ENCODE measurements at places on chromosomes 5 and 9.

- no peak for DNase-seq
Observed at GRCh38 chr5:123718238-123718637, 206.3 kb downstream of the CSNK1G3 start.

- no peak for DNase-seq
Observed at GRCh38 chr5:921456-922435, 29.1 kb downstream of the TRIP13 start.

- no peak for DNase-seq
Observed at GRCh38 chr9:113734826-113735225, 141.3 kb upstream of the ZNF618 start.

DNA sequence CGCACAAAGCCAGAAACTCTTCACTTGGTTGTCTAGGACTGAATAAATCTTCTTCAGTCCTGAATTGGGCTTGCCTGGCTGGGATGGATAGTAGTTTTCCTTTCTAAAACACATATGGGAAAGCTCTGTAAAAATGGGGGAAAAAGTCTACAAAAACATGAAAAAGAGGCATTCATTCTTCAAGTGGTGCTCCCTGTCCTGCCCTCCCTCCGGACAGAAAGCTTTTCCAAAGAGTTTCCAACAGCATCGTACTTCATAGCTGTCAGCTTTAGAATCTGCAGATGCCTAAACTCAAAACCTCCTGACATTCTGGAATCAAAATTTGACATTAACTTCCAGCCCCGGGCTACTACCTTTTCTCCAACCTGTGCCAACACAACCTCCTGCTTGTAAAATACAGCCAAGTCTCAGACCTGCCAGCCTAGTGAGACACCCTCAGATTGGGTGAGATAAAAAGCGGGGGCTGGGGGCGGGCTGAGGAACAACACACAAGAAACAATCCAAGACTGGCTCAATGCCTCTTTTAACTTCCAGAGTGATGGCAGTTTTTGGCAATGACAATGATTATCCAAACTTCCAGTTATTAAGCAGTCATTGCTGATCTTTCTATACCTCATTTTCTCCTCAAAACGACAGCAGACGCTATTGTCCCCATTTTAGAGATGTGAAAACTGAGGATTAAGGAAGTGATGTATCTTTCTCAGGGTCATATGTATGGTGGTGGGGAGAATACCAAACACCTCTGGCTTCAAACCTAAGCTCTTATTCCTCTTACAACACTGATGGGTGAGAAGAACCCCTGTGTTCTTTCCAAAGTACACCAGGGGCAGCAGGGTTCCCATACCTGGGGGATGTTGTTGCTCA lies 1.3 kb downstream of the TNC start:
- DNase-seq, result no peak

DNA sequence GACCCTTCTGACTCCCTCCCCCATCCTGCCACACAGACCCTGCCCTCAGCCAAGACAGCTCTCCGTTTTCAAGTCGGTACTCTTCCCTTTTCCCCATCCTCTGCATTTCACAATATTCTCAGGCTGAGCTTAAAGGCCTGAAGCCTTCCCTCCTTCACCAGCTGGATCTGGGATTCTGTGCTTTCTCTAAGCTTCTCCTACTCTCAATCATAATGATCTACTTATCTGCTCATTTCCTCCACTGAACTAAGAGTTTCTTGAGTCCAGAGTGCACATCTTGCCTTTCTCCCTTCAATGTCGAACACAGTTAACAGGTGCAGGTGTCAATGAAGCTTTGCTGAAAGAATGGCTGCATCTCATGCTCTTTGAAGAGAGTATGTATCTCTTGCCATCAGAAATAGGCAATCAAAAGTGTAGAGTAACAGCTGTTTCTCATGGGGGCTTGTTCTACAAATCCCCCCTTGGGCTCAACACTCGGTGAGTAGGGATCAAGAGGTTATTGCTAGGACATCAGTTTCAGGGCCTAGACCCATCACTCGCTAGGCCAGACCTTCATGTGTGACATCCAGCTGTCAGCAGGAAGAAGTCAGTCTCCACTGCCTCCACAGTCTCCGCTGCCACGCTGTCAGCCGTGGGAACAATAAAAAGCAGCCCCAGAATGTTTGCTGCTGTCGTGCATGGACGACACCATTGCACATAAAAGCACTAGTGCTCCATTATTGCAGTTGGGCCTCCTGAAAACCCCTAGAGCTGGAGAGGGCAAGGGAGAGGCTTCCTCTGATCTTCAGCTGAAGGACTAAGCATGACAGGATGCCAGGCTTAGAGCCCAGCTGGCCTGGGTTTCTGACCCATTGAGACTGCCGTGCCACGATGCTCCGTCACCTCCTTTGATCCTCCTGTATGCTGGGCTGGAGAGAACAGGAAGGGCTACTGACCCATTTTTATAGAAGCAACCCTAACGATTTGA lies 23.7 kb downstream of the TRAF1 start:
- DNase-seq, result no peak

DNA sequence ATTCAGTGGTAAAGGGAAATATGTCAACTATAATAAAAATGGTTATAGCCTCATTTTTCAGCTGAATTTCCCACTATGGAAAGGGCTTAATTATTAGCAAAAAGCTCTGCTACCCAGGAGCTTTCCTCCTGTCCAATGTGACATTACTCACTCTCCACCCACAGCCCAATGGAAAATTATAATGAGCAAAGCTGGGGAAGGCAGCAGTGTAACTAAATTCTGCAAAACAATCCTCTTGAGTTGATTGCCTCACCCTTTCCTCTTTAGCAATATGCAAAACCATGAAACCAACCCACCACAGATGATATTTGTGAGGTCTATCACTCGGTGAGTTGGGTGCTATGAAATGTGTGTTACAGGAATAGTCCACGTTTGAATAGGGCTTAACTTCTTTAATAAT lies 14.0 kb upstream of the PLPPR1 start:
- no peak for DNase-seq

- no peak for DNase-seq
Observed at GRCh38 chr5:111929867-111930266, 172.9 kb upstream of the NREP start.

GRCh38 chr5:6743161-6743560 lies 29.9 kb downstream of the TENT4A start:
- DNase-seq, result peak; percentile 56

GRCh38 chr5:54309691-54310432 lies 511 bp downstream of the ARL15 start:
- DNase-seq, result no peak

DNA sequence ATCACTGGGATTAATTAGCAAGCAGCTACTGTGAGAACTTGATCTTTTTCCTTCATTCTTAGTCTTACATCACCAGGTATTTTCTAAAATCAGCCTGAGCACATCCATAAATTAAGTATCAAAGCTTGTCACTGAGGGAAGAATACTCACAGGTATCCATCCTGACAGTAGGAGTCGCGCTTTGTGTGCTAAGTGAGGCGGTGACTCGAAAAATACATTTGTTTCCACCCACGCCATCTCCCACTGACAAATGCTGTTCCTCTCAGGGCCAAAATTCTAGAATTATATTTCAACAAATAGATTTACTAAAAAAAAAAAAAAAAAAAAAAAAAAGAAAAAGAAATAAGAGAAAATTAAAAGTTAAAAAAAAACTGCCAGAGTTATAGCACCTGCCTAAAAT lies 34.1 kb upstream of the GABRB2 start:
- no peak for DNase-seq

- DNase-seq, result no peak
Observed at GRCh38 chr5:81065492-81065891, 105.3 kb downstream of the RASGRF2 start.

- DNase-seq, result no peak
Observed at GRCh38 chr5:18142831-18143230, 508.6 kb downstream of the TAF11L14 start.

DNA sequence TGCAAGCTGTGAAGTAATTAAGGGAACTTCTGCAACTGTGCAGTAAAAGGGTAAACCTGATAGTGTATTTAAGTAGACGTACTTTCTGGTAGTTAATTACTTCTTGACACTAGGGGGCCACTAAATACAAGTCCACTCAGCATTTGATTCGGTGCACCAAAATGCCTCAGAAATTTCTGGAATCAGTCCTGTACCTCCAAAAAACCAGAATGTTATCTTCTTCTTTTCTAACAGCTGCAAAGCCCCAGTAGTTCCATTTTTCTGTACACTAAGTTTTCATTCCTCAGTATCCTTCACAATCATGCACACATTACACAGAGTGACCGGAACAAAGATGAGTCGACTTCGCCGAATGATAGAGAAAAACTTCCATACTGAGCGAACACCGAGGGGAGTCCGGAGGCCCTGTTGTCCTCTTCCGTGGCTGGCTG lies 484 bp downstream of the GFM2 start:
- no peak for DNase-seq

- DNase-seq, result no peak
Observed at GRCh38 chr5:137372016-137372772, 126.9 kb downstream of the SPOCK1 start.

GRCh38 chr5:72556351-72557166 lies 49.3 kb upstream of the ZNF366 start:
- peak; percentile 54 for DNase-seq

DNA sequence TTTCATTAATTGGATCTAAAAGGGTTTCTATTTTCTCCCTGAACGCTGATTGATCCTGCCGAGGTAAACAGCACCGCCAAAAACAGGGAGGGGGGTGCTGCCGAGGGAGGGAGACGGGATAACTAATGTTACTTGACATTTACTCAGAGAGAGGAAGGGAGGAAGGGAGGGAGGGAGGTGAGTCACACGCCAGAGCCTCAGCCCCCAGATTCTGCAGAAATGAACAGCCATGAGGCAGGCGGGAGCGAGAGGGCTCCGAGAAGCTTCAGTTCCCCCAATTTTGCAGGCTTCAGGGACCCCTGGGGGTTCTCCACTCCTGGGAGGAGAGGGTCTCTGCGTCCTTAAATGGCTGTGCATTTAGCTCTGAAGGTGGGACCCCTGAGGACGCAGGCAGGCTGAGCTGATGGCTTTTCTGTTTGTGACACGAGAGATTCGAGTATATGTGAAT lies 59.1 kb upstream of the IER5L start:
- no peak for DNase-seq

DNA sequence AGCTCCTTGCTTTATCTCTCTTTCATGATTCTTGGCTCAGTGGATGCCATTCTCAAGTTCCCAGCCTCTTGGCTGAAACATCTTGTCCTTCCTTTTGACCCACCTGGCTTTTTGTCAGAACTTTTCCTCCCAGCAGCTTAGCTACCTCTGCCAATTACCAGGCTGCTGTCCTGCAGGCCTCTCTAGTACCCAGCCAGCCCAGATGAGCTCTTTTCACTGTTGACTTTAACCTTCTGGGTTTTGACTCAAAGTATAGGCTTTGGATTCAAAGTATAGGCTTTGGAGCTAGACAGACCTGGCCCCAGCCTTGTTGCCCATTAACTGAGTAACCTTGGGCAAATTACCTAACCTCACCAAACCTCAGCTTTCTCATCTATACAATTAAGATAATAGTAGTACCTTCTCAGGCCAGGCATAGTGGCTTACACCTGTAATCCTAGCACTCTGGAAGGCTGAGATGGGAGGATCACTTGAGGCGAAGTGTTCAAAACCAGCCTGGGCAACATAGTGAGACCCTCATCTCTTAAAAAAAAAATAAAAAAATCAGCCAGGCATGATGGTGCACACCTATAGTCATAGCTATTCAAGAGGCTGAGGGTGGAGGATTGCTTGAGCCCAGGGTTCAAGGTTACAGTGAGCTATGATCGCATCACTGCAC lies 6.6 kb upstream of the TMEFF1 start:
- no peak for DNase-seq

DNA sequence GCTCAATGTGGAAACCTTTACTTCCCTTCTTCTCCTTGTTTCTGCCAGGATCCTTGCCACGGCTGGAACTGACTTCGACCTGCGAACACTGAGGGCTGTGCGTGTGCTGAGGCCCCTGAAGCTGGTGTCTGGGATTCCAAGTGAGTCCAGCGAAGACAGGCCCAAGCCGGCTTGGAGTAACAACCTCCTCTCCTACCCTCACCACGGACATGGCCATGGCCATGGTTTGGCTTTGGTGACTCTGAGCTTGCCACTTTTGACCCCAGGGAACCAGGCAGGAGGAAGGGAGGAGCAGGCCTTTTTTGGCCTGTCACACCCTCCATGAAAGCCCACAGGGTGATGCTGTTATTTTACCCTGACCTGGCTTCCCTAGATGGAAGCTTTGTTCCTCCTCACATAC lies 35.5 kb downstream of the CACNA1B start:
- no peak for DNase-seq

DNA sequence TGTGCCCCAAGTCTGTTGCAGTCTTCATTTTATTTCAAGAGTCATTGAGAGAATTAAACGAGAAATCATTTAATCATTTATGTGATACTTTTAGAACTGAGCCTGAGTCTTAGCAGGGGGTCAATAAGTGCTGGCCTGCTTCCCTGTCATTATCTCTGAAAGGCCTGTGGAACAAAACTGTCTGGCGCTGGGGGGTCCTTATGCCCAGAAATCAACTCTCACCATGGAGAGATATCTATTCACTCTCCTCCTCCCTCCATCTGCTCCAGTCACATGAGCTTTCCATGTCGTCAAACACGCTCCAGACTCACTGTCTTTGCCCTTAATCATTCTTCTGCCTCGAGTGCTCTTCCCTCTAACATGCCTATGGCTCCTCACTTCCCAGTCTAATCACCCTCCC lies 136.8 kb downstream of the ESM1 start:
- no peak for DNase-seq

DNA sequence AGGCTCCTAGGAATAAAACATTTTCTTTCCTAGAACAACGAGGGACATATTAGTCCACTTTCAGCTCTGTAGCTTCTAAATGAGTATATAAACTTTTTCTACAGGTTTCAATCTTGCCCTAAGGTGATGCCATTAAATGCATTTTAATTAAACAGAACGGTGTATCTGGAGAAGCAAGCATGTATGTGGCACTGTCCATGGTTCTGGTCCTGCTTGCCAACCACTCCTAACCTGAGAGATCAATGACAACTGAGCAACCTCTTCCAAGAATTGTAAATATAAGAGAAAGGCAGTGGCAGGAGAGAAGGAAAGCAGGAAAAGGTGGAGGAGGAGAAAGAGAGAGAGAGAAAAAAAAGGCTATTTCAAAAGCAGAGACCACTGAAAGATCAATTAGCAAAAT lies 95.6 kb upstream of the SPOCK1 start:
- no peak for DNase-seq

DNA sequence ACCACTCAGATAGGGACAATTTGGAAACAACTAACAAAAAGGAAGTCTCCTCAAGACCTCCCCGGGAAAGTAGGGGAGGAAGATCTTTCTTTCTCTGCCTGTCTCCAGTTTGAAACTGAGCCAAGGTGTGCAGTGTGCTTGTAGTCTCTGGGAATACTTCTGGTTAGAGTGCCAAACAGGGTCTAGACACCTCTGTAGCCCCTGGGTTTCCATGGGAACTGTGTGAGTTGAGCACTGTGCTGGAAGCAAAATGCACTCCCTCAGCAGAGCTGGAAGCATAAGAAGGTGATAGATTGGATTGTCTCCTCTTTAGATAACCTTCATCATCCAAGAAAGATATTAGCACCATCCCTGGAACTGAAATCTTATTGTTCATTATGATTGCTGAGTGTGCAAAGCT lies 129.2 kb upstream of the TNPO1 start:
- DNase-seq, result no peak

DNA sequence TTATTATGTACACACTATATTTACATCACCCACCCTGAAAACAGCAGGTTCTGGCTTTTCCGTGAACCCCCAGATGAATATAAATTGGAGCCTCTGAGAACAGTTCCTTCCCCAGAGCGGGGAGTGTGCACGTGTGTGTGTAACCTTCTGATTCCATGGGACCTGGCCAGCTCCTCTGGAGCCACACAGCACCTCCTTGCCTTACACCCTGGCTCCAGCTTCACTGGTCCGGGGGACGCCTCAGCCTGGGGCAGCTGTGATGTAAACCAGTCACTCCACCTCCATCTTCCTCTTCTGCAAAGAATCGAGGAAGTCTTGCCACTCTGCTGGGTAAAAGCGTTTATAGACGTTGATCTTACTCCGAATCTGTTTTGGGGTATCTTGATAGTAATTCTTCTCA lies 4.4 kb downstream of the NOP16 start:
- DNase-seq, result no peak
